Karpas-422 (cell line): ENCODE measurements at places on chromosomes 4 and X. TPM values are rescaled to one million over a fixed set of nuclear protein-coding genes. Genes with fewer than 3 reads are reported as not detected.

GBA3 gene
- not detected in 2 replicates for total RNA-seq

UGT2B11 gene
- total RNA-seq, result not detected in 2 replicates

TMSB15C gene
- total RNA-seq, result 0.29 and 6.1 TPM in 2 replicates

DNAAF6 gene
- total RNA-seq, result not detected in 2 replicates

LRCH2 gene
- total RNA-seq, result not detected in 2 replicates

GLOD5 gene
- total RNA-seq, result not detected in 2 replicates

CCDC160 gene
- not detected in 2 replicates for total RNA-seq
